ENCODE measurements at places on chromosomes 16 and 17.

DNA sequence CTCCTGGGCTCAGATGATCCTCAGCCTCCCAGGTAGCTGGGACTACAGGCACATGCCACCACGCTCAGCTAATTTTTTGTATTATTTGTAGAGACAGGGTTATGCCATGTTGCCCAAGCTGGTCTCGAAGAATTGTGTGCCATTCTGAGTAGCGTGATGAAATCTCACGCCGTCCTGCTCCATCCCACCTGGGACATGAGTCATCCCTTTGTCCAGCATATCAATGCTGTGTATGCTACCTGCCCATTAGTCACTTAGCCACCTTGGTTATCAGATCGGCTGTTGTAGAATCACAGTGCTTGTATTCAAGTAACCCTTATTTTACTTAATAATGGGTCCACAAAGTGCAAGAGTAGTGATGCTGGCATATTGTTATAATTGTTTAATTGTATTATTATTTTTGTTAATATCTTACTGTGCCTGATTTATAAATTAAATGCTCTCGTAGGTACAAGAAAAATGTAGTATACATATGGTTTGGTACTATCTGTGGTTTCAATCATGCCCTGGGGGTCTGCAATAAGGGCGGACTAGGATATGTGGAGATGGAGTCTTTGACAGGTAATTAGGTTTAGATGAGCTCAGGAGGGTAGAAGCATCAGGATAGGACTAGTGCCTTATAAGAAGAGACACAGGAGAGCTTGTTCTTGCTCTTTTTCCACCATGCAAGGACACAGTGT lies 26.6 kb upstream of the SLC13A2 start:
- no peak for DNase-seq

- peak; percentile 82 for DNase-seq
Measured at GRCh38 chr16:48365601-48366164, 19.5 kb downstream of the SIAH1 start.

GRCh38 chr17:81395600-81396277 lies 482 bp downstream of the BAHCC1 start:
- no peak for DNase-seq

DNA sequence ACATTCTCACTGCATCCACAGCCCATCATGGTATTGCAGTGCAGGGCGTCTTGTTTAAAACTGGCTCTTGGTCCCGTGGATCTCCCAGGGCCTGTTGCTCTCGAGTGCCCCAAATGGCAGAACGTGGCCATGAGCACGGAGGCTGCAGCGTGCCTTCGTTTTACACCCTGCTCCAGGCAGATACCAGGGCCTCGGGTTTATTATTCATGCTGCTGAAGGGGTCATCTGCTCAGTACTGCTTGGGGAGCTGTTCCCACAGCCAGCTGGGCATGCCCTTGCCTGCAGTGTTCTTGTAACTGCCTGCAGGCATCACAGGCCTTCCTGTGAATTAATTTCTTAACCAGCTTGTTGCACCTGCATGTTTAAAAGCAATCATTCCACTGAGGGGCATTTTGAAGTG lies 129.7 kb upstream of the CHMP6 start:
- peak; percentile 75 for DNase-seq

- no peak for DNase-seq
Measured at GRCh38 chr16:71436473-71436872, 5.4 kb downstream of the TLE7 start.

DNA sequence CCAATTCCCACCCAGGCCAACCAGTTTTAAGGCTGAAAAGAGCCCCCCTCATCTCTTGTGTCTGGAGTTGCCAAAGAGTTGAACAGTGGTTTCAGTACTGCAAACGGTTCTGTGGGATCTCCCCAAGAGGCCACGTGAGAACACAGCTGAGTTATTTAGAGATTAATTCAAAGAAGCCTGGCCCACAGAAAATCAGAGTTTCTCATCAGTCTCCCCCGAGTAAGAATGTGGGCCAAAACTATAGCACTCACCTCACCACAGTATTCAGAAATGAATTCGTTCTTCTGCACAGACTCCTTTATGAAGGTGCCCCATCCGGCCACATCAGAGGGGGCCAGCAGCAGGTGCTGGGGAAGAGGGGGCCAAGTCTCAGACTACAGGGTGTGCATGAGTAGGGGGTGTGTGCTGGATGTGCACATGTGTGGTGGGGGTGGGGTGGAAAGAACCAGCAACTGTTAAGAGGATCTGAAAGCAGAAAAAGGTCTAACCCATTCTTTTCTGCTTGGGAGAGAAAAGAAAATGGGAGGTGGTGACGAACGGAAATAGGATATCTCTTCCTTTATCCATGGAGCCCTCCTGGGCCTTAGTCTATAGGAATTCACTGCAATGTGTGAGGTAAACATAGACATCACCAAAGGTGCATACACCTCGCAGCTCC lies 22.6 kb downstream of the CNTNAP1 start:
- DNase-seq: no peak

GRCh38 chr16:30748634-30749445 lies 615 bp downstream of the PHKG2 start:
- DNase-seq: peak; percentile 54

- no peak for DNase-seq
Measured at GRCh38 chr16:29962344-29962994, 590 bp downstream of the TMEM219 start.

DNA sequence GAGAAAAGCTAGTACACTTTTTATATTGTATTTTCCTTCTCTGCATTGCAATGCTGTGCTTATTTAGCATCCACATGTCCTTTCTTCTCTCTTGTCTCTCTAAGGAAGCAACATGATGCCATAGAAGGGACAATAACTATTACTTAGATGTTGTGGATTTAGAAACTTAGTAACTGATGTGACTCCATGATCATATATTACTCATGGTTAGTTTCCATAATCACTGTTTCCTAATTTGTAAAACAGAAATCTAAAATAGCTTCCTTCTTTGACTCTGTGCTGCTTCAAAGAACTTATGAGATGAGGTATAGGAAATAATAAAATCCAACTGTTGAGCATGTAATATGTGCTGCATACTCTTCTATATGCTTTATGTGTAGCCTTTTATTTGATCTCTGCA lies 6.6 kb upstream of the ABCA5 start:
- DNase-seq: no peak

GRCh38 chr16:116015-116414 lies 22.5 kb downstream of the NPRL3 start:
- DNase-seq: no peak

DNA sequence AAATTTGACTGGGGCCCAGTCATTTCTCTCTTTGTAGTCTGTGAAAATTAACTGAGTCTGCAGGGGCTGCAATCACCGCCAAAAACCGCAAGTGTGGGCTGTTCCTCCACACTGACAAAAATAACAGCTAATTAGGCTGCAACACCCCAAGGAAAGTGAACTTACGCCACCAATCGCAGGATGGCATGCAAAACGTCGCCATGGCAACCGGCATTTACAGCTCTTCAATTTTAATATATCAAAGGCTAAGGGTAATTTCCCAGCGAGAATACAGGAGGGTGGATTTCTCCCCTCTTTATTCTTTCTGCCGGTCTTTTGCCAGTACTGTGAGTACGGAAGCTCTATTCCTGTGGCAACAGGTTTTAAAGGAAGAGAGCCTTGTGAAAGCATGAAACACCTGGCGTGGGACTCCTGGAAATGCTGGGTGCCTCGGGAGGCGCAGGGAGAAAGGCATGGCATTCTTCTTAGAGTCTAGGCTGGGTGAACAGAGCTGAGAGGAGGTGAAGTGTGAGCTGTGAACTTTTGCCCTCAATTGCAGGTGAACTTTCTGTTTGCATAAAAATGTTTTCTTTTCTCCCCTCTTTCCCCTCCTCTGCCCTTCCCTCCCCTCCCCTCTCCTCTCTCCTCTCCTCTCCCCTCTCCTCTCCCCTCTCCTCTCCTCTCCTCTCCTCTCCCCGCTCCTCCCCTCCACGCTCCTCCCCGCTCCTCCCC lies 399.7 kb downstream of the XYLT1 start:
- DNase-seq: peak; percentile 37

DNA sequence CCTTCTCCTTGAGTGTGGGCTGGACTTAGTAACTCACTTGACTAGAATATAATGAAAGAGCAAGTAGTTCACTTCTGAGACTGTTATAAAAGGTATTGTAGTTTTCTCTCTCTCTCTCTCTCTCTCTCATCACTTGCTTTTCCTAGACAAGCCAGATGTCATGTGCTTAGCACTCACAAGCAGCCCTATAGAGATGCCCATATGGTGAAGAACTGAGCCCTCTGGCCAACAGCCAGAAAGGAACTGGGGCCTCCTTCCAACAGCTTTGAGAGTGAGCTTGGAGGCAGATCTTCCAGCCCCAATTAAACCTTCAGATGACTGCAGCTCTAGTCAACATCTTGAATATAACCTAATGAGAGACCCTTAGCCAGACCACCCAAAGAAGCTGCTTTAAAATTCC lies 440.5 kb downstream of the GRIN2A start:
- DNase-seq: no peak

- no peak for DNase-seq
Measured at GRCh38 chr16:57235128-57236021, 9.7 kb upstream of the ARL2BP start.

DNA sequence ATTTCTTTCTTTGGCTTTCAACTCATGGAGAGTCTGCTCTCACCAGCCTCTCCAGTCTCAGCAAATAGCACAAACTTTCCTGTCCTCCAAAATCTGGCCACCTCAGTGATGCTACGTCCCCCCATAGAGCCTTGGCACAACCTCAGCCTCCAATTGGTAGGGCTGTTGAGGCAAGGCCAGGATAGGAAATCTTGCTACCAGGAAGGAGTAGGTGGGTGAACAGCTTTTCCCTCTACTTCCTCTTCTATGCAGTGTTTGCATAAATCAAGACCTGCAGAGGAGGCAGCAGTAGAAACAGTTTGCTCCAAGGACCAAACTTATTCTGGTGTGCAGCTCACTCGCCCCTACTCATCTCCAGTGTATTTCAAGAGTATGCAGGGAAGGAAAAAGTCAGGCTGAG lies 701 bp upstream of the DPEP2 start:
- DNase-seq: no peak

DNA sequence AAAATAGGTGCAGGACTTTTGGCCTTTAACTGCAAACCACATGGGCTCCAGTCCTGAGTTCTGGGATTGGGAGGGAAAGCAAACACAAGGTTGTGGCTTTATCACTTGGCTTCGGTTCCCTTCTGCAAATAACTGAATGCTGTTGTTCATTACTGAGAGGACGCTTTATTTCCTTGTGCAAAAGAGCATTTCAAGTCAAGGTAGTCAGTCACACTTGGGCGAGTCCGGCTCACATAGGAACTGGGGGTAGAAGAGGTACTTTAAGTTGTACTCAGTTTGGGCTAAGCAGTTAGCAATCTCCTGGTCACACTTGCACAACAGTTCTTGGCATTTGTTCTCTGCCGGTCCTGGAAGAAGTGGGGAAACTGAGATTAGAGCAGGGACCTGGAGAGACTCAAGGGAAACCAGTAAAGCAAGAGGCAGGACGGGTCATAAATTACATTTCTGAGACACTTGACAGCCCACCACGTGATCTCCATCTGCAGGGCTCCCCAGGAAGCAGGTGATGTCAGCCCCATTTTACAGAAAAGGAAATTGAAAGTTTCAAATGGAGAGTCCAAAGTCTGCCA lies 21.6 kb downstream of the PLA2G10 start:
- DNase-seq: no peak

GRCh38 chr16:78437352-78437968 lies 338.0 kb downstream of the WWOX start:
- DNase-seq: no peak

DNA sequence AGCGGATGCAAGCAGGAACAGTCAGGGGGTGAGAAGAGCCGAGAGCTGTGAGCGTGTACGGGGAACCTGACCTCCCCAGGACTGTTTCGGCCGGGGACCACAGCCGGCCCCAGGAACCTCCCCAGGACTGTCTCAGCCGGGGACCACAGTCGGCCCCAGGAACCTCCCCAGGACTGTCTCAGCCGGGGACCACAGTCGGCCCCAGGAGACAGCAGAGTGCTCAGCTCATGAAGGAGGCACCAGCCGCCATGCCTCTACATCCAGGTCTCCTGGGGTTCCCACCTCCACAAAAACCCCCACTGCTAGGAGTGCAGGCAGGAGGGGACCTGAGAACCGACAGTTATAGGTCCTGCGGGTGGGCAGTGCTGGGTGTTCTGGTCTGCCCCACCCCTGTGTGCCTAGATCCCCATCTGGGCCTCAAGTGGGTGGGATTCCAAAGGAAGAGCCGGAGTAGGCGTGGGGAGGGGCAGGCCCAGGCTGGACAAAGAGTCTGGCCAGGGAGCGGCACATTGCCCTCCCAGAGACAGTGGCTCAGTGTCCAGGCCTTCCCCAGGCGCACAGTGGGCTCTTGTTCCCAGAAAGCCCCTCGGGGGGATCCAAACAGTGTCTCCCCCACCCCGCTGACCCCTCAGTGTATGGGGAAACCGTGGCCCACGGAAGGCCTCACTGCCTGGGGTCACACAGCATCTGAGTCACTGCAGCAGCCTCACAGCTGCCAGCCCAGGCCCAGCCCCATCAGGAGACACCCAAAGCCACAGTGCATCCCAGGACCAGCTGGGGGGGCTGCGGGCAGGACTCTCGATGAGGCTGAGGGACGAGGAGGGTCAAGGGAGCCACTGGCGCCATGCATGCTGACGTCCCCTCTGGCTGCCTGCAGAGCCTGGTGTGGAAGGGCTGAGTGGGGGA lies 4.3 kb downstream of the RHBDF1 start:
- no peak for DNase-seq

GRCh38 chr17:49076573-49077384 lies 55.8 kb upstream of the B4GALNT2 start:
- DNase-seq: no peak

- no peak for DNase-seq
Measured at GRCh38 chr16:84841787-84842300, 22.1 kb downstream of the CRISPLD2 start.

DNA sequence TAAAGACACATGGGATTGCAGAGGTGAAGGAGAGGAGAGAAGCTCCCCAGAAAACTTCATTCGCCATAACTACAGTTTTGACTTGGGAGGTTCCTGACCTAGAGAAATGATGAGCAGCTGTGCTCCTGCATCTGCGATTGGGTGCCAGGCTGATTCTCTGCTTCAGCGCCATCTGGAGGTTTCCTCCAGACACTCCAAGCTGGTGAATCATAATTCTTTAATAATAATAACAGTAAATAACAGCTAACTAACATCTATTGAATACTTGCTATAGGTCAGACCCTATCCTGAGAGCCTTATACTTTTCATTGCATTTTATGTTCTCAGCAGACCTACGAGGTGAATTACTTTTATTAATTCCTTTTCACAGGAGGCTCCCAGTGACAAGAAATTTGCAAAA lies 575.8 kb downstream of the TOX3 start:
- no peak for DNase-seq

GRCh38 chr16:54080524-54081008 lies 206.0 kb downstream of the IRX3 start:
- no peak for DNase-seq

DNA sequence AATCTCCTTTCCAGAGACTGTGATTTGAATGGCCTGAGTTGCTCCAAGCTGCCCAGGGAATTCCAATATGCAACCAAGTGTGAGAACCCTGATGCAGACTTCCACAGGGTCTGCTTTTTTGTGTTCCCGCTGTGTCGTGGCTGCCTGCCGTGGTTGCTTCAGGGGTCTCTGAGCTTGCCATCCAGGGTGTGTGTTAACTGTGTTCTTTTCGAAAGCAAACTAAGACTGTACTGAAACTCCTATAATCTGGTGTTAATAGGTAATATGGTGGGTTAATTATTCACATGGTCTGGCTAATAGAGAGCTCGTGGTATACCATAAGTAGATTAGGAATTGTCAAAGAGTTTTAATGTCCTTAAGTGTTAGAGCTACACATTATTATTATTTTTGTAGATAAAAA lies 20.7 kb downstream of the UBN1 start:
- no peak for DNase-seq

- DNase-seq: no peak
Measured at GRCh38 chr16:89629827-89630610, 16.6 kb downstream of the DPEP1 start.

- DNase-seq: no peak
Measured at GRCh38 chr17:72422505-72423285, 301.9 kb downstream of the SOX9 start.

All from dorsolateral prefrontal cortex (tissue), 122 donors.